Neural crest cell (in vitro differentiated cells): ENCODE measurements at places on chromosomes 7 and 10. TPM values are rescaled to one million over a fixed set of nuclear protein-coding genes. Genes with fewer than 3 reads are reported as not detected.

The NRG3 gene
- total RNA-seq, result 3.1 and 3.4 TPM in 2 replicates

The SPOCK2 gene
- total RNA-seq, result 1.4 and 1.5 TPM in 2 replicates

The NPTX2 gene
- total RNA-seq, result 15.9 and 16.3 TPM in 2 replicates

The CCDC126 gene
- total RNA-seq, result 7.3 and 9.5 TPM in 2 replicates

The ZNF485 gene
- 8.2 and 8.4 TPM in 2 replicates for total RNA-seq

DNA sequence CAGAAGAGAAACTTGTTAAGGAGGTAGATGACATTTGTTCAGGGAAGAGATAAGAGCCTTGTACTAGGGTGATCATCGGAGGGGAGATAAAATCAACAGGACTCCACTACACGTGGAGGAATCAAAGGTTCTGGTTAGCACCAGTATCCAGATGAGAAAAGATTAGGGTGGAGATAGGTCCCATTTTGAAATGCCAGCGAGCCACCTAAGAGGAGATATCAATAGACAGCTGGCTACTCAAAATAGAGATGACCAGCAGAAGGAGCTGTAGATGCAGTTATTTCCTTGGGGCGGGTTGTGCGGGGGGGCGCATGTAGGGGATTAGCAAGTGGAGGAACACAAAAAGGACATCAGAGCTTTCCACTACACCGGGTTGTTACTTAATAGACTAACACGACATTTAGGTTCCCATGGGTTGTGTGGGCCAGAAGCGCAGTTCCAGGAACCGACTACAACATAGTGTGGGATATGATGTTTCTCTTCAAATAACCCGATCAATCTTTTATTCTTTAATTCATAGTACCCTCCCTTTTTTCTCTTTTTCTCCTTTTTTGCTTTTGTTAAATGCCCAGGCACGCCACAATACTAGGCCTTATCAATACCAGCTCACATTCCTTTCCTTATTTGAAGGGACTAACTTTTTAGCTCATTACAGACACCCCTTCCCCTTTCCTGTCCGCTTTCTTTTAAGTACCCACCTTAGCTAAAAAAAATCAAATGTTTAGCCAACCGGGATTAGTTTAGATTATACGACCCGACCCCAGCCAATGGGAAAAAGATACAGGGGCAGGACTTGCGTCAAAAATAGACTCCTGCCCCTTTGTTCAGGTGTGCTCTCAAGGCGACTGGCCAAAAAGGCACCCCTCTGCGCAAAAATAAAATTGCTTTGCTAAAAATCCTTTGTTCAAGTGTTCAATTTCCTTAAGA, 2.0 kb upstream of the KIF11 start:
- peak; percentile 26 for DNase-seq
- peak overlapping the region; percentile 98 for H3K27ac ChIP-seq

GRCh38 chr7:32218154-32218467, 147.9 kb upstream of the PDE1C start:
- no peak overlapping the region for H3K4me3 ChIP-seq
- peaks cover 27% of the 10 kb centered on the region for H3K27me3 ChIP-seq
- H3K27ac ChIP-seq, result no peak overlapping the region
- peaks cover 3% of the 10 kb centered on the region for H3K4me1 ChIP-seq

- DNase-seq, result no peak
- H3K4me1 ChIP-seq, result no peaks in the 10 kb centered on the region
- H3K27ac ChIP-seq, result no peak overlapping the region
- H3K27me3 ChIP-seq, result no peaks in the 10 kb centered on the region
Measured at GRCh38 chr7:17687361-17687760, 252.9 kb downstream of the SNX13 start.

DNA sequence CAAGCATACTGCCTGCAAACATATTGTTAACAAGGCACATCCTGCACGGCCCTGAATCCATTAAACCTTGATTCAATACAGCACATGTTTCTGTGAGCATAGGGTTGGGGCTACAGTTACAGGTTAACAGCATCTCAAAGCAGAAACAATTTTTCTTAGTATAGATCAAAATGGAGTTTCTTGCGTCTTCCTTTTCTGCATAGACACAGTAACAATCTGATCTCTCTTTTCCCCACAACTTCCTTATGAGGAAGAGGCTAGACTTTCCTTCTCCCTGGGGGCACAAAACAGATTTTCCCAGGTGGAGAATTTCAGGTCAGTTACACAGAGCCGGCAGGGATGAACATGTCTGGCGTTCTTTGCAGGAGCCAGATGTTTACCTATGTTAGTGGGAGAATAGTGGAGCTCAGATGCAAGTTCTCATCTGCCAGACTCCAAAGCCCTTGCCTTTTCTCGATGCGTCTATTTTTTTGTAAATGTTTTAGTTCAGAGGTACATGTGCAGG, 37.5 kb upstream of the PFKFB3 start:
- H3K27me3 ChIP-seq, result no peaks in the 10 kb centered on the region
- peaks cover 44% of the 10 kb centered on the region for H3K4me1 ChIP-seq
- H3K36me3 ChIP-seq, result peaks cover 5% of the 10 kb centered on the region
- H3K27ac ChIP-seq, result no peak overlapping the region

- H3K36me3 ChIP-seq, result no peaks in the 10 kb centered on the region
- no peak for DNase-seq
- H3K4me3 ChIP-seq, result no peak overlapping the region
- no peaks in the 10 kb centered on the region for H3K27me3 ChIP-seq
- H3K4me1 ChIP-seq, result peaks cover 15% of the 10 kb centered on the region
Measured at GRCh38 chr10:3848005-3848774, 63.2 kb upstream of the KLF6 start.

DNA sequence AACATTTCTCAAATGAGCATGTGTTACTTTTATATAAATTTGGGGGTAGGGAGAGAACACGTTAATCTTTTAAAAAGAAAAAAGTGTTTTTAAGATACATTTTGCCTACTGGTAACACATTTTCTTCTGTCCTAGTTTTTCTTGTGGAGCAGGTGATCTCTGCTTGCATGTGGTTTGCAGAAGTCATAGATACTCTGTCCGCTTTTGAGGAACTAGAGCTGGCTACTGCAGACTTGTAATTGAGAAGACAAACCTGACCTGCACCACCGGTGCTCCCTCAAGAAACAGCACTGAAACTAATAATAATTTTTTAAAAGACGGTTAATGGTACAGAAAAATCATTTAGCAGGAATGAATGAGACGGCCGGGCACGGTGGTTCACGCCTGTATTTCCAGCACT, 243.1 kb downstream of the KIAA1217 start:
- peaks cover 4% of the 10 kb centered on the region for H3K4me1 ChIP-seq
- no peaks in the 10 kb centered on the region for H3K27me3 ChIP-seq
- no peak overlapping the region for H3K4me3 ChIP-seq
- no peaks in the 10 kb centered on the region for H3K36me3 ChIP-seq

GRCh38 chr10:65194126-65194525, 1672.9 kb downstream of the REEP3 start:
- H3K36me3 ChIP-seq, result no peaks in the 10 kb centered on the region
- no peak overlapping the region for H3K27ac ChIP-seq
- H3K4me1 ChIP-seq, result peaks cover 4% of the 10 kb centered on the region

DNA sequence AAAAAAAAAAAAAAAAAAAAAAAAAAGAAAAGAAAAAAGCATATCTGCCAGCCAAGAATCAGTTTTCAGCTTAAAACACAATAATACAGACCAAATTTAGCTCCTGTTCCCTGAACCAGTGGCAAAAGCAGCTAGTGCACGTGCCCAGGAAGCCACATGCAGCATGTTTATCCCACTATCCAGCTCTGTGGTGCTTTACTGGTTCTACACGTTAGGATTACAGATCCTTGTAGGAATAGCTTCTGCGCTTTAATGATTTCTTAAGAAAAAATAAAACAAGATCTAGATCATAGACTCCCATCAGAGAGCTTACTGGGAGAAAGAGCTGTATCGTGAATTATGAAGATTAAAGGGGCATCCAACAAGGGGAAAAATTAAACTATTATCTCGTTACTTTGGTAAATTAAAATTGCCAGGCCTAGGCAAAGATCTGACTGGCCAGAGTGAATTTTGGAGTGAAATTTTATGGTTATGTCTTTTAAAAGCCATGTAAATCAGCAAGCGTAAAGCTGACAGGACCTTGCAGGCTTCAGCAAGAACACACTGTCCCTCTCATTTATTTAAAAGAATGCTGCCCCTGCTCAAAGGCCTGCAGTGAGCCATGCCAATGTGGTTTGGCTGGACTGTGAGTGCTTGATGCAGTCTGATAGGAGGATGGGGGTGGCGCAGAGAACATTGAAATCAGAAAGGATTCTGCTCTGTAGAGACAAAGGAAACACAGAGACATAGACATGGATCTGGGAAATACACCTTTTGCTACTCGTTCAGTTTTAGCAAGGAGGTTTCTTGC, 177.3 kb upstream of the PHYHIPL start:
- no peaks in the 10 kb centered on the region for H3K36me3 ChIP-seq
- no peak overlapping the region for H3K4me3 ChIP-seq
- no peak for DNase-seq
- H3K27me3 ChIP-seq, result no peaks in the 10 kb centered on the region
- H3K4me1 ChIP-seq, result peaks cover 19% of the 10 kb centered on the region

DNA sequence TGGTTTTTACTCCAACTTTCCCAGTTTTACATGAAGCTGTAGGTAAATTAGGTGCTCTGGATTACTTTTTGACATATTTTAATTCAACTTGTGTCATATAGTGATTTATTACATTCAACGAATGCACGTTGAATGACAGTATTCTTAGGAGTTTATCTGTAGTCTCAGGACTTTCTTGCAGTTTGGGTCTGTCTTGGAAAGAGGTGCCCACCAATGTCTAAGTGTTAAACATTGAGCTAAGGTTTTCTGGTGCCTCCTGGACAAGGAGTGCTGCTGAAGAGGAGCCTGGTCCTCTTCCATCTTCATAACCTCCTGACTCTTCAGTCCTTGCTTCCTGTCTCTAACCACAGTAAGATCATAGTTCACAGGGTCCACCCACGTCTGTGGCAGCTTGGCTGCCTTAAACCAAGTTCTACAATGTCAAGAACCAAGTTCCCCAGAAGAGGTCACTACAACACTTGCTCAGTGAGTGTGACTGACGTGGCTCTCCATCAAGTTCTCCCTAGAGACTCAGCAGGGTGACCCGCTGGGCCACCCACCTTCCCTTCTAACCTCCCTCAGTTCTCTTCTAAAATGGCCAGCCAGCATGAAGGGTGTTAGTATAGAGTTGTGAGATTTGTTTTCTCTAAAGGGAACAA, 6.1 kb downstream of the NPY start:
- H3K27me3 ChIP-seq, result peaks cover 46% of the 10 kb centered on the region
- H3K36me3 ChIP-seq, result no peaks in the 10 kb centered on the region
- DNase-seq, result no peak
- peaks cover 5% of the 10 kb centered on the region for H3K4me1 ChIP-seq
- H3K27ac ChIP-seq, result no peak overlapping the region

GRCh38 chr7:140908361-140908760, 16.4 kb downstream of the BRAF start:
- no peaks in the 10 kb centered on the region for H3K27me3 ChIP-seq
- peaks cover 5% of the 10 kb centered on the region for H3K4me1 ChIP-seq
- H3K4me3 ChIP-seq, result no peak overlapping the region
- DNase-seq, result no peak
- peaks cover 21% of the 10 kb centered on the region for H3K36me3 ChIP-seq

DNA sequence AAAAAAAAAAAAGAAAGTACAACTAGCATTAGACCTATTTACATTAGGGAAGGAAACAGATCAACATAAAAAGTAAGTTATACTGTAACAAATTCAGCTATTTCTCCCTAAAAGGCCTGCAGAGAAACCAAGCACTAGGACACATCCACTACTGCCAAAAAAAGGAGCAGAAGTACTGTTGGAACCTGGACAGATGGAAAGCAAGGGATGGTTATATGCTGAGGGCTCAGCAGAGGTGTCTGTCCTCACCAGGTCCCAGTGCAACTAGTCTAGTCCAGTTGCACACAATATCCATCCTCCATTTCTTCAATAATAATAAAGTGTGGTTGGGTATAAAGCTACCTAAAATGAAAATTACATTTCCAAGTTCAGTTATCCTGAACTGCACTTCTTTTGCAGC, 103.2 kb upstream of the IFRD1 start:
- no peaks in the 10 kb centered on the region for H3K27me3 ChIP-seq
- H3K36me3 ChIP-seq, result peaks cover 37% of the 10 kb centered on the region
- H3K4me3 ChIP-seq, result no peak overlapping the region
- H3K4me1 ChIP-seq, result no peaks in the 10 kb centered on the region
- H3K27ac ChIP-seq, result no peak overlapping the region

GRCh38 chr10:63718006-63718405, 196.8 kb downstream of the REEP3 start:
- no peak overlapping the region for H3K4me3 ChIP-seq
- DNase-seq, result no peak
- H3K27ac ChIP-seq, result no peak overlapping the region
- H3K27me3 ChIP-seq, result peaks cover 3% of the 10 kb centered on the region
- no peaks in the 10 kb centered on the region for H3K36me3 ChIP-seq

GRCh38 chr10:72164617-72165016, 51.2 kb upstream of the ANAPC16 start:
- H3K4me3 ChIP-seq, result no peak overlapping the region
- H3K27me3 ChIP-seq, result no peaks in the 10 kb centered on the region
- H3K4me1 ChIP-seq, result peaks cover under 1% of the 10 kb centered on the region
- H3K36me3 ChIP-seq, result peaks cover 7% of the 10 kb centered on the region
- no peak overlapping the region for H3K27ac ChIP-seq
- no peak for DNase-seq

- H3K27me3 ChIP-seq, result no peaks in the 10 kb centered on the region
- no peaks in the 10 kb centered on the region for H3K36me3 ChIP-seq
- DNase-seq, result no peak
- H3K27ac ChIP-seq, result peak overlapping the region; percentile 90
- peaks cover 64% of the 10 kb centered on the region for H3K4me1 ChIP-seq
Measured at GRCh38 chr10:35425595-35425994, 89.3 kb downstream of the CCNY start.

DNA sequence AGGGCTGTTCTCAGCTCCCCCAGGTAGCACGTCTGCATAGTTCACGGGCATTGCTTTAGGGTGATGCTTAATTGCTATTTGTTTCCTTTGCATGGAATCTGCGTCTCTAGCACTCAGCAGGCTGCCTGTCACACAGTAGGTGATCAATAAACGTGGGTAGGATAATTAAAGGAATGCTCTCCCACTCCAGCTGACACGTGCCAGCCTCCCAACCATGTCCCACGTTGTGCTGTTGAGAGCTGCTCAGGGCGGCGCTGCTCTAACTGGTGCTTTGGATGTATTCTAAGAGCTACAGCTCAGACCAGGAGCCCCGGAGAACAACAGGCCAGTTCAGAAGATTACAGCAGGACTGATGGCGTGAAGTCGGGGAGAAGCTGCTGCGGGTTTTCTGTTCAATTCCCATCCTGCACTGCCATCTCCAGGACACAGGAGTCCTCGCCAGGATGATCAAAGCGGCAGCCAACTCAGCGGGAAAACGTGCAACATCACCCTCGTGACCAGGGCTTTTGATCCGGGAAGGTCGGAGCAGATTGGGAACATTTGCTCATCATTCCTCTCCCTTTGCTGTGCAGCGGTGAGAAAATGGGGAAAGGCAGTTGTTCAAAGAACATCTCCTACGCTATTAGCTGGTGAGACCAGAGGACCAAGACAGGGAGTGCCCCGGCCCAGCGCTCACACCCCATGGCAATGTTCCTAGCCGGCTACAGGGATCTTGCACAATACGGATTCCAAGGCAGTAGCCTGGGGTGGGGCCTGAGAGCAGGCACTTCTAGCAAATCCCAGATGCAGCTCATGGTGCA, 50.5 kb upstream of the FOXK1 start:
- H3K4me3 ChIP-seq, result peak overlapping the region; percentile 60
- no peaks in the 10 kb centered on the region for H3K27me3 ChIP-seq
- no peak overlapping the region for H3K27ac ChIP-seq
- peaks cover 9% of the 10 kb centered on the region for H3K4me1 ChIP-seq
